T follicular helper cell (primary cell): ENCODE measurements at places on chromosomes 3 and 15.

DNA sequence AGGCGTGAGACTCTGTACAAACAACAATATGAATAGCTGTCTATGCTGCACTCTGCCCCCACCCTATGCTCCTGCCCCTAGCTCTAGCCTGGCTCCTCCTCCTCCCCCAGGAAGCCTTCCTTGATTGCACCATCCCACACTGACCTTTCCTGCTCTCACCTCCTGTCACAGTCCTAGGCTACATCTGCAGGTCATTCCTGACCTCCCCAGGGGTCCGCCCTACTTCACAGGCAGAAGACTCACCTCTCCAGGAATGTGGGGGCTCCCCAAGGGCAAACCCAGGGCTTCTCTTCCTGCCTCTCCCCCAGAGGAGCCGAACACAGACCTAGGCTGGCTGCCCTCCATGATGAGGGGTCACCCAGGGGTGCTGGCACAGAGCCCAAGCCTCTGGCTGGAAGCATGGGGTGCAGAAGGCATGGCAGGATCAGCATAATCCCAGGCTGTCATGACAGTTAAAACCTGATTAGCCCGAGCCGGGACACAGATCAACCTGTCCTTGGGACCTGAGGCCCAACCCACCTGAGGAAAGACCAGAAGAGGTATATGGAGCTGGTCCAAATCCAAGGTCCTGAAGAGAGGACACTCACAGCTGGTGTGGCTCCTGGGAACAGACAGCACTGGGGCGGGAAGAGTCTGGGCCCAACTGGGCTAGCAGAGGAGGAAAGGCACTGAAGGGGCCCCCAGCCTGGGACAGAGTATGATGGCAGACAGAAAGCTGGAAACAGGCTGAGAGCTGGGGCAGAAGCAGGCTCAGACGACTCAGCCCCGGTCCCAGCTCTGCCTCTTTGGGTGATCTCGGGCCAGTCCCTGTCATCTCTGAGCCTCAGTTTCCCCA is 5.9 kb downstream of the SEMA7A start:
- no peak for DNase-seq

- DNase-seq, result no peak
Observed at GRCh38 chr3:170644711-170645110, 58.8 kb upstream of the SLC7A14 start.

DNA sequence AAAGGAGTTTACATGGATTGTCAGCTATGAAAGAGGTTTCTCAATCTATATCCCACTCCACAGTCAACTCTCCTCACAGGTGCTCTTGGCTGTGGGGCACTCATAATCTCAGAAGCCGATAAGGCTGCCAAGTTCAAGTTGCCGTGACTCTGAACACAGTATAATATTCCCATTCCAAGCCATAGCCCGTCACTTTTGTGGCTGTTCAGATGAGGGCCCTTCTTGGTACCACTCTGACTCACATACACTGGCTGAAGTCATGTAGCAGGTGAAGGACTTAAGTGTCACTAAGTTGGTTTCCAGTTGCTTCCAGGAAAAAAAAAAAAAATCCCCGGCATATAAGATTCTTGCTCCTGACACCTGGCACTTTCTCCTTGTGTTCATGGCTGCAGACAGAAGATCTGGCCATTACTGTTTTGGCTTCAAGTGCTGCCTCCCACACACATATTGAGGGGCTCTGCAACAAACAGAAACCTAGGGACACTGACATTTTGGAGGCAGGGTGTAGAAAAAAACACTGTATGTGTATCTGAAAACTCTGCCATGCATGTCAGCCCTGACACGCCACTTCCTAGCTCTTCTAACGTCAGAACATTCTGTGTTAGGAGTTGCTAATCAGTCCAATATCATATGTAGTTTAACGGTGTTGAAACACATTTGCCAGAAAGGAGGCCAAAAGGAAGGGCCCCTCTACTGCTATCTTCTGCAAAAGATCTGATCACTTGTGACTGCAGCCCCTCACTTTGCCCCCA is 170.2 kb upstream of the ICE2 start:
- DNase-seq, result no peak

GRCh38 chr15:74336061-74337005 is 31.1 kb downstream of the CYP11A1 start:
- no peak for DNase-seq

- no peak for DNase-seq
Observed at GRCh38 chr3:175150812-175151401, 291.8 kb downstream of the NAALADL2 start.

GRCh38 chr3:152860736-152861135 is 25.8 kb downstream of the P2RY1 start:
- DNase-seq, result no peak

GRCh38 chr15:38130740-38131498 is 121.7 kb upstream of the SPRED1 start:
- DNase-seq, result no peak

DNA sequence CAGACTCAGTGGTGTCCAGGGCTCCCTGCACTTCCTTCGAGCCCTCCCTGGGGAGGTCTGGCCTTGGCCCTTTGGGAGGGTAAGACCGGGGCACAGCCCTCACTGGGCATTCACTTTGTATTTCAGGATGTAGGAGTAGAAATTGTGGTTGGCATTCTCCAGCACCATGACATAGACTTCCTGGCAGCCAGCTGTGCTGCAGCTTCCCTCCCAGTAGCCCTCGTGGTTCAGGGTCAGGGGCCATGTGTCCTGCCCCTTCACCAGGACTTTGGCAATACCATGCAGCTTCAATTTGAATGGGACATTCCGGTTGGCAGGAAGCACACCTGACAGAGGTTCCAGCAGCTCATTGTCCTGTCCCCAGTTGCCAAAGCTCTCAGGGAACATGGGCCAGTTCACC is 47.3 kb downstream of the KY start:
- DNase-seq, result no peak

GRCh38 chr3:46456118-46456517 is 8.6 kb downstream of the LTF start:
- no peak for DNase-seq

GRCh38 chr15:79970181-79970580 is 815 bp downstream of the BCL2A1 start:
- no peak for DNase-seq

- no peak for DNase-seq
Observed at GRCh38 chr3:153137626-153138025, 24.4 kb upstream of the RAP2B start.

DNA sequence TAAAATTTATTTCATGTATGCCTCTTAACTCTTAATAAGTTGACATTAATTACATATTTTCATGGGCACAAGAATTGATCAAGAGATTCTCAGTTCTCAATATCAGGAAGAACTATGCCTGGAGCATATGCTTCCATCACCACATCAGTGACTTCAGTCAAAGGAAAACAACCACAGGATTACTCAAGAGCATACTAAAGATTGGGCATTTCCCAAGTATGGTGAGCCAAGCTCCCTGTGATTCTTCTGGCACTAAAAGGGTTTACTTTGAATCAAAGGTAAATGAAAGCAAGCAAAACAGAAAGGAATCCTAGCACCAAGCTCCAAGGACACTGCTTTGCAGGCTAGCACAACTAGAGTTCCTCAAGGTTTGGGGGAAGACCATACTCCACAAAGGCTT is 44.6 kb downstream of the FMN1 start:
- no peak for DNase-seq

DNA sequence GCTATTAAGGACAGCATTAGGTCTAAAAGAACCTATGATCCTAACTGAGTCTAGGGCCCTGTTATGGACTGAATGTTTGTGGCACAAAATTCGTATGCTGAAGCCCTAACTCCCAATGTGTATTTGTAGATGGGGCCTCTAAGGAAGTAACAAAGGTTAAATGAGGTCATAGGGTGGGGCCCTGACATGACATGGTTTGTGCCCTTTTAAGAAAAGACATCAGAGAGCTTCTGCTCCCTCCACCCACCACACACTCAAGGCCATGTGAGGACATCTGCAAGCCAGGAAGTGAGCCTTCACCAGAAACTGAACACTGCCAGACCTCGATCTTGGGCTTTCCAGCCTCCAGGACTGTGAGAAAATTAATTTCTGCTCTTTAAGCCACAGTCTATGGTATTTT is 49.2 kb downstream of the PHC3 start:
- DNase-seq, result no peak

GRCh38 chr3:7973006-7973405 is 528.6 kb upstream of the LMCD1 start:
- no peak for DNase-seq

DNA sequence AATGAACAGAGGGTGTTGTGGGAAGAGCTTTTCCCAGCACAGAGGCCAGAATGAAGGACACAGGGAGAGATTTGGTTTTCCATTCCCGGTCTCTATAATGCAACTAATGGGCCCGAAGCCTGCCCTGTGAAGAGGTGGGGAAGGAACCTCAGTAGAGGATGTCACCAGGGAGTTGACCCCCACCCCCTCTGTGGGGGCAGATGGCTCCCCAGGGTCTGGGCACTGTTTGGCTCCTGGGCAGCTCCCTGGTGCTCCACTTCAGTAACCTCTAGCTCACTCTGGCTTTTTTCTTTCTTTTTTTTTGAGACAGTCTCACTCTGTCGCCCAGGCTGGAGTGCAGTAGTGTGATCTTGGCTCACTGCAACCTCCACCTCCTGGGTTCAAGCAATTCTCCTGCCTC is 109.1 kb upstream of the DLG1 start:
- DNase-seq, result no peak

DNA sequence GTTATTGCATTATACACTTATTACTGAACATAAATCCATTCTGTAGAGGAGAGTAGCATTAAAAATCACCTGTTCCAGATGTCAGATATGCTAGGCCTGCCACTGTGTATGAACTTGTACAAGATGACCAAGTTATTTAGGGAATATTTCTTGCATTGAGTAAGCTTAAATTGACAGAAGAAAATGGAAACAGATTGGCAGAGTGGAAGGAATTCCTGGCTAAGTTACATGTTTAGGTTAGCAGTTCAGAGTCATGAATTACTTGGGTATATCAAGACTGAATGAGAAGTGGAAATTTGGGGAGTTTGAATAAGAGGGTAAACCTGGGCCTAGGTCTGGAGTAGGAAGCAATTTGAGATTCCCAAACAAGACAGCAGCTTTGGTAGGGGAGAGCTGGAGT is 44.6 kb downstream of the ARHGAP31 start:
- DNase-seq, result no peak
